ENCODE measurements at places on chromosomes 2 and 18.

DNA sequence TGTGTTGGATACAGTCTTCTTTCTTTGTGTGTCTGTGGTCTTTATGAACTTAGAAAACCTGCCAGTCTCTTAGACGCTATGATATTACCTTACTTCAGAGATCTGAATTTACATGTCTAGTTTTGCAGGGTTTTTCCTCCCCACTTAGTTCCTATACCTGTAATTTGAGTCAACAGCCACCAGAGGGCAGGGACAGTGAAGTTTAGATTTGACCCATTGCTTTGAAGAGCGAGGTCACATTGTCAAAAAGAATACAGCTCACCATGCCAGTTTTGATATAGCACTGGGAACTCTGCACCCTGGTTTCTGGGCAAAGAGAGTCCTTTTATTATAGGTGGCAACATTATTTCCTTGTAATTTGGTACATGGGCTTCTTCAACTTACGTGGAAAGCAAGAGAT is 102.3 kb downstream of the MAPK4 start:
- no peak for DNase-seq

DNA sequence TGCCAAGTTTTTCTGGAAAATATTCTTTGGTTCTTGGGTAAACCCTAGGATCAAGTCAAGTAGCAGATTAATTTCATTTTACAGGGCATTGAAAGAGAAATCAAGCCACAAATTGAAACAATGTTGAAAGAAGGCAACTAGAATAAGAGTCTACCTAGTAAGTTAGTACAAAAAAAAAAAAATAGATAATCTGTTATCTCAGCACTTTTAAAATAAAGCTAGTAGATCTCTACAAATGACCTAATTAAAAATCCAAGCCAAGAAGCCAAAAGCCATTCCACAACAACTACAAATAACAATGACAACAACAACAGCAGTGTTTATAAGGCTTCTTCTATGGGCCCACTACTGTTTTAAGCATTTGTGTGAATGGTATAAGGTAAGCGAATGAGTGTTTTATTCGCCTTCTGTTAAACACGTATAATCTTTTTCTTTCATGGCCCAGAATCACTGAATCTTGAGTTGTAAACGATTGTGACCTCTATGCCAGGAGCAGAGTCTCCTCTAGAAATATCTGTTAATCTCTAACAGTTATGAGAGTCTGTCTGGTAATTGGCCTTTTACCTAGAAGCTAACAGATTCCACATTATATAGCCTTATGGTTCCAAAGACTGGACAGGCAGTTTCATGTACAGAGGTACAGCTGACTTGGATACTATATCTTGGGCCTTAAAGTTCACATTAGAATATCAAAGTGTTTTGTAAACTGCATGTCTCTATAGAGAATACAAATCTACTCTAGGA is 28.6 kb upstream of the CUL3 start:
- no peak for DNase-seq

GRCh38 chr18:78980279-78980771 is 707 bp downstream of the SALL3 start:
- DNase-seq = no peak

DNA sequence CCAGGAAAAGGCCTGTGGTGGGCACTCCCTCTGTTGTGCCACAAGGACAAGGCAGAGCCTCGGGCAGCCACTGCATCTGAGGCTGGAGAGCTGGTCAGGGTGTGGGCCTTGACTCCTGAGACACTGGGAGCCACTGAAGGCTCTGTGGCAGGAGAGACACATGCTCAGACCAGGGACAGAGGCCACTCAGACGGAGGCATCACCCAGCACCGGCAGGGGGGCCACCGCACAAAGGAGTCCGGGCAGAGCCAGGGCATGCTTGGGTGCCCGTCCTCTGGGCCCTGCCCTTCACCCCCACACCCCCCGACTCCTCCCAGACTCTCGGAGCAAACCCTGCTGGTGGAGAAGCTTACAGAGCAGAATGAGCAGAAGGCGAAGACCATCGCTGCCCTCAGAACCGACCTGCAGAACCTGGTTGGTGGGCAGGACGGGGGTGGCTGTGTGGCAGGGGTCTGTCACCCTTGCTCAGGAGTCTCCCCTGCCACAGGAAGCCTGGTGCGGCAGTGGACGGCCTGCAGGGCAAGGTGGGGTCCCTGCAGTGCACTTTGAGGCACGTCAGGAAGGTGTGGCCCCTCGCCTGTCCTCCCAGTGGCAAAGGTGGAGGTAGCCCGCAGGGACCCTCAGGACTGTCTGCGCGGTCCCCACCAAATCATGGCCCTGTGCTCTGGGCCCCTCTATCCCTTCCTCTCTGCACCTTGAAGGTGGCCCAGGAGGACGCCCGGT is 26.0 kb downstream of the CROCC2 start:
- no peak for DNase-seq

- no peak for DNase-seq
Observed at GRCh38 chr18:13332874-13333273, 114.3 kb downstream of the LDLRAD4 start.

Measured in kidney capillary endothelial cell (primary cell).